ENCODE measurements at places on chromosomes 2 and 18.

- DNase-seq, result no peak
Measured at GRCh38 chr2:101120124-101120996, 30.8 kb downstream of the TBC1D8 start.

DNA sequence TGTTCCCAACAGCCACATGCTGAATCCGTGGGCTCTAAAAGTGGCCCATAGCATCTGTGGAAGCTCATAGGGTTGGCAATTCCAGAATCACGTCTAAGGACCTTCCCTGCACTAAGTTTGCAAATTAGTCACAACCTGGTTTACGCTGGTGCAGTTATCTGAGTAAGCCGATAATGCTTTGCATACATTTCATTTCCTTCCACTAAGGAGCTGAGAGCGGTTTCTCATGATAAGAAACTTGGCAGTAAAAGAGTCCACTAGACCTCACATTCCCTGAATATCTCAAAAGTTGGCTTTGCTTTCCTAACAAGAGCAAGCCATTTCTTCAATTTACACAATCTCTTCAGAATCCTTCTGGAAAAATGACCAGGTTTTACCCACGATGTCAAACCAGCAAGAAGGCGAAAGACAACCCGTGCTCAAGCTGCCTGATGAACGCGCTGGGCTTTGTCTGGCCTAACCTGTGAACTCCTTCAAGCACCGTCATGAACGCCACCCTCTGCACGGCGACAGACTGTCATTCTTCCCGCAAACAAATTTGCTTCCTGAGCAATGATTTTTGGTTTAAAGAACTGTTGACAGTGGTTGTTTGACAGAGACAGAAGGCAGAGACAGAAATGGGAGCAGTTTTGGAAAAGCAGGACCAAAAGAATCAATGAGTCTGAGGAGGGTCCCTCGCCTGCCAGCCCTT lies 73.0 kb upstream of the COPS8 start:
- DNase-seq, result no peak

GRCh38 chr2:143732076-143732475 lies 602.9 kb downstream of the ARHGAP15 start:
- no peak for DNase-seq

DNA sequence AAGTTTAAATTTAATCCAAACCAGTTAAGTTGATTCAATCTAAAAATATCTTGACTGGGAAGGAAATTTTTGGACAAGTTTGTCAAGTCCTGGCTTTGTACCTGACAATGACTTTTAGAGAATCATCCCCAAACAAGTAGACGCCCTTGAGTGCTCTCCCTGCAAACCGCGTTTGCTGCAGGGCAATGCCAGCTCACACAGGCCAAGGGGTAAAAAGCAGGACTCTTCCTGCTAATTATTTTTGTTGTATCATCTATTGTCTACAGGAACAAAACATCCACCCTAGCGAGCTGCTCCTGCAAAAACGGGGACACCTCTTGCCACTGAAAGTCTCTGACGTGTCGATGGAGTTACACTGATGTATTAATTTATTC lies 10.9 kb downstream of the ID2 start:
- DNase-seq, result no peak

GRCh38 chr2:44689516-44689915 lies 252.0 kb upstream of the SIX3 start:
- no peak for DNase-seq

DNA sequence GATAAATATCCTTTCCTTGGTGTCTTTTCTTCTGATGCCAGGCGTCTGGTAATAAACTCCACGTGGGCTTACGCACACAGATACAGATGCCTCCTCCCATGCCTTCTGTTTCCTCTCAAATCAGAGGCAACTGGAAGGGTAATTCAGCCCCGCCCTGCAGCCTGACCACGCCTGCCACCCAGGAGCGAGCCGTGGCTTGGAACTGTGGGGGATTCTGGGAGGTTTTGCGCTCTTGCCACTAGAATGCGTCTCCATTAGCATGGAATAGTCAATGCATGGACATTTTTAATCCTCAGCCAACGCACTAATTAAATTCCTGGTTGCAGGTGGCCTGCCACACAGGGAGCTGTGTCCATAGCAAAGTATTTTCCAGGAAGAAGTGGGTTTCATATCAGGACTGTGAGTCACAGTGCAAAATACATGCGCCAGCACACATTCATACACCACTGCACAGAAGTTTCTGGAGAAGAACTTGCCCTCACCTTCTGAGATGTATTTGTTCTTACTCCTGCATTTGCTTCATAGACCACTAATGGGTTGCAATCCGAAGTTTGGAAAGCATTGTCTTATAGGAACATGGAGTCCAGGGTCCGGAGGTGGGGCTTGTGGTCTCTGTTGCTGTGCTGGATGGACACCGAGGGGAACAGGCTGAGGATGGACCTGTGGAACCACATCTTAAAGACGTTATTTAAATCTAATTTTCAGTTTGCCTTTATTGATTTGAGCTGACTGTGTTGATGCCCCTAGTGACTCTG lies 151.4 kb downstream of the LDLRAD4 start:
- DNase-seq, result peak; percentile 29

DNA sequence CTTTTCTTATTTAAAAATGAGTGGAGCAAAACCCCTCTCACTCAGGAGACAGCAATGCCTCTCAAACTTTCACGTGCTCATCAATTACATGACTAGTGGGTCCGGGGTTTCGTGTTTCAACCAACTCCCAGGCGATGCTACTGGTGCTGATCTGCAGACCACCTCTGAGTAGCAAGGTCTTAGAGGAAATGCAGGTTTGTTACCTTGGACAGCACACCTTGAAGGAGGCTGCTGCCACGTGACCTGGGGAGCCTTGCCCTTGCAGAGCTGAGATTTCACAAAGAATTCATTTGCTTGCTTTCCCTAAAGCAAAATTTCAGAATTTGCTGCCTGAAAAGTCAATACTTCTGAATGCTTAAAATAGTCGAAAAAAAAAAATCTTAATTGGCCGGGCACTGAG lies 32.4 kb downstream of the SMIM21 start:
- DNase-seq, result no peak

- DNase-seq, result peak; percentile 28
Measured at GRCh38 chr2:109528811-109529501, 84.8 kb downstream of the SEPTIN10 start.

- no peak for DNase-seq
Measured at GRCh38 chr2:186950694-186951093, 101.7 kb upstream of the ZSWIM2 start.

DNA sequence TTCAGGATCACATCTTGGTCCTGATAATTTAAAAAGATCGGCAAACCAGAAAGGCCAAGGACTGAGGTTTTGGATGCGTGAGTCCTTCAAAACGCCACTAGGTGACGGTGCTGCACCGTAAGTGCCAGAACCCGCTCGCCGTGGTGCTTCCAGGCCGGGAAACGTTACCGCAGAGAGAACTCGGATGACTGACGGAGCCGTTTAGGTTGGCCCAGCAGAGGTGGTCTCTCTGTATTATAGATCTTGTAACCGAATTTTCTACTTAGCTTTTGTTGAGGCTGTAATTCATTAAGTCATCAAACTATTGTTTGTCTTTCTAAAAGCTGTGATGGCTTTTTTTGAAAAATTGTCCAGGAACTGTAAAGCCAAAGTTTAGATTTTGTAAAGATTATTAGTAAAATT lies 39.8 kb upstream of the ADCYAP1 start:
- DNase-seq, result peak; percentile 90

DNA sequence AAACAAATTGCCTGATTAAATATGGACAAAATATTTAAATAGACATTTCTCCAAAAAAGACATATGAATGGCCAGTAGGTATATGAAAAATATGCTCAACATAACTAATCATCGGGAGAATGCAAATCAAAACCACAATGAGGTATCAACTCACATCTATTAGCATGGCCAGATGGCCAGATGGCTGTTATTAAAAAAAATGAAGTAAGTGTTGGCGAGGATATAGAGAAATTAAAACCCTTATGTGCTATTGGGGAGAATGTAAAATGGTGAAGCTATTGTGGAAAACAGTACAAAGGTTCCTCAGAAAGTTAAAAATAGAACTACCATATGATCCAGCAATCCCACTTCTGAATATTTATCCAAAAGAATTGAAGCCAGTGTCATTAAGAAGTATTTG lies 272.3 kb upstream of the ZNF804A start:
- DNase-seq, result no peak

DNA sequence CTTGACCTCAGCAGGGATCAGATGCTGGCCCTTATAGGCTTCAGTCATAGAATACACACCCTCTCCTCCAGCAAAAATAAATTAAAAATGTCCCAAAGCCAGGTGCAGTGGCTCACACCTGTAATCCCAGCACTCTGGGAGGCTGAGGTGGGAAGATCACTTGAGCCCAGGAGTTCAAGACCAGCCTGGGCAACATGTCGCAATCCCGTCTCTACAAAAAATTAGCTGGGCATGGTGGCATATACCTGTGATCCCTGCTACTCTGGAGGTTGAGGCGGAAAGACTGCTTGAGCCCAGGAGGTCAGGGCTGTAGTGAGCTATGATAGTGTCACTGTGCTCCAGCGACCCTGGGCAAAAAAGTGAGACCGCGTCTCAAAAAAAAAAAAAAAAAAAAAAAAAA lies 4.8 kb downstream of the ITPRIPL1 start:
- no peak for DNase-seq

DNA sequence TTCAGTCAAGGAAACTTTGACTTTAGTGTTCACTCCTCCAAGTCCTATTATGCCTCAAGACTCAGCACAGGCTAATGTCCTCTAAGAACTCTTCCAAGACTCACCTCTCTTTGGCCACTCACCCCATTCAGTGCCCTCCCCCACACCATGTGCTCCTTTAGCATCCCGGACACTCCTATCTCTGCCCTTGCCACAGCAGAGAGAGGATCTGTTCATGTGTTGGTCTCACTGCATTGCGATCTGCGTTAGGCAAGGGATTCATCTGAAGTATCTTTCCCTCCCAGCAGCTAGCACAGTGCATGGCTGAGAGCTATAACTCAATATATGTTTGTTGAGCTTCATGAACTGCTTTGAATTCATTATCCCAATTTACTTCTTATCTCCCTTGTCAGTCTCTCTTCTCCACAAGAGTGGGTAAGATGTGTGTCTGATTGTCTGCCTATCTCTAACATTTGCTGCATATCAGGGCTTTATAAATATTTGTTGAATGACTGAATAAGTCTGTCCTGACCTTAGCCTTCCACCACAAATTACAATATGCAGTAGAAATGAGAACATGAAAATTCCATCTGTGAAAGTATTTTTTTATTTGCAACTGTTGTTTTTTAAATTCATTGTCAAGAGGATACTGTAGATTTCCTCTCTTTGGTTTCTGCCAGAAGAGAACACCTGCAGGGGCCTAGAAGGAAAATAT lies 179.9 kb upstream of the NCKAP5 start:
- no peak for DNase-seq

- DNase-seq, result no peak
Measured at GRCh38 chr18:24368749-24369148, 28.9 kb downstream of the OSBPL1A start.

DNA sequence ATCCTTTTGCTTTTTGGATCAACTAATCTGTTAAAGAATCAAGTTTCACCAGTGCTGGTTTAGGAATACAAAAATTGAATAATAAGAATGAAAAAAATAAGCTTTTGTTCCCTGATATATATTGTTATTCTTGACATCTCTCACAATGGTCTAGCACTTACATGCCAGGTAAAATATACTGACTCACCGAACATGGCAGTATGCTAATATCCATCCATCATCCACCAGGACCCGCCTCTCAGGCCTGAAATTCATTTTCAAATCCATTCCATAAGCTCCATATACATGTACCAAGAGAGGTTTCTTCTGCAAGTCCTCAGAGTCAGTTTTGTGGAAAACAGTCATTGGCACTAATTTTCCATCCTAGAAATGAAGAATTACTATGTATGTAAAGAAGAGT lies 32.5 kb downstream of the PREPL start:
- DNase-seq, result no peak

DNA sequence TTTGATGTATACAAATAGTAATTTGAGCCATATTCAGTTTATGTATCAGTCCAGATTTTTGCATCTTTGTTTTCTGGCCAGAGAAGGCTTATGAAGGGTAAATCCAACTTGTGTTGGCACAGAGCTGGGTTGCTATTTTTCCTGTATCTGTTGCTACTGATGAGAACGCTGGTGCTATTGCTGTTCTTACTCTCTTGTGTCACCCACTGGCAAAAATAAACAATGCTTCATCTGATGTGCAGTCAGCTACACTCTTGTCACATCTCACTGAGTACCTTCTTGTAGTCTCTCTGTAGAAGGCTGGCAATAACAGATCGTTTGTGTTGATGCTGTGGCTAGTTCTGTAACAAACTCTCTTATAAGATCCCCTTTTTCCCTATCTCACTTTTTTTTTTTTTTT lies 323.4 kb downstream of the CDH19 start:
- DNase-seq, result no peak

DNA sequence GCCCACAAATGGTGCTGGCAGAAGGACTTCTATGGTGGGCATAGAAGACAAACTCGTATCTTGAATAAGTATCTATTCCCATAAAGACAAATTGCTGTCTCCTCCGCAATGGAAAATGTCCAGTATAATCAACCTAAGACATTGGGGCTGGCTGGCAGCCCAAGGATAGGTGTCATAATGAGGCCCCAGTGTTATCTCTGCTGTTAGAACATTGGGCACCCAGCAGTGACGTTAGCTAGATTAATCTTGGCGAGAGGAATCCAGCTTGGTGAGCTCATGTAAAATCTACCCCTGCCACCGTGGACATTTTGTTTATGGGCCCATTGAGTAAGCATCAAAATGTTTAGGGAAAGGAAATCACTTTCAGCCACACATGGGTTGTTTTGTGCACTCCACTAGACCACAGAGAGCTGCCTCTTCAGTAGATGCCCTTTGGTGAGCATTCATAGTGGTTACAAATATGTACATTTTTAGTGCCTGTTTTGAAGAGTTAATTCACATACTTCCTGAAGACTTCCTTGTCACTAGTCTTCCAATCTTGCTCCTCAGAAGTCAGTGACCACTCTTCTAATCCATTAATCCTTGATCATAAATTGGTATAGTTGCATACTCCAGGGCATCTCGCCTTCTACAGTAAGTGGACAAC lies 48.2 kb upstream of the KDM3A start:
- DNase-seq, result no peak

DNA sequence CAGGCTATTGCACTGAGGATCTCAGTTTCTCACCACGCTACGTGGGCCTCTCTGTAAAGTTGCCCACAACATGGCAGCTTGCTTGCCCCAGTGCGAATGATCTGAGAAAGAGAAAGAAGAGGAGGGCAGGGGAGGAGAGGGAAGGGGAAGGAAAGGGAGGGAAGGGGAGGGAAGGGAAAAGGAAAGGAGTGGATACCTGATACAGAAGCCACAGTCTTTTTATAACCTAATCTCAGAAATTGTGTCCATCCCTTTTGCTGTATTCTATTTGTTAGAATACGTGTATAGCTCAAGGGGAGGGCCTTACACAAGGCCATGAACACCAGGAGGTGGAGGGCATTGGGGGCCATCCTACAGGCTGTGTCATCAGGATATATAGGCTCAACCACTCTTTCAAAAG lies 78.3 kb upstream of the PPP1CB start:
- no peak for DNase-seq

GRCh38 chr2:241489088-241489487 lies 19.3 kb downstream of the STK25 start:
- no peak for DNase-seq

DNA sequence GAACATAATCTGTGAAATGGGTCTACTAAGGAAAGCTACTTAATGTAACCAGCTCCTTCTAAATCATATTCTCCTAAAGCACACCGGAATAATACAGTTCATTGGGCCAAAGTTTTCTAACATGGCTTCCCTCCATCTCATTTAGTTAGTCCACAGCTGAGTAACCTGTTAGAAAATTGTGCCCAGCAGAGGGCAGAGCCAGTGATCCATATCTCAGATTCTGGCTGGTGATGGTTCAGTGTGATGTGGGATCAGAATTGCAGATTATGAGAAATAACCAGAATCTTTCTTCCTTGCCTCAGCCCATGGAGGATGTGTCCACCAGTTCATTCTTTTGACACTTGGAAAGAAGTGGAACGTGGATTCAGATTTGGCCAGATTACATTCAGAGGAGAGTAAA lies 9.4 kb upstream of the CTLA4 start:
- DNase-seq, result no peak
